ENCODE measurements at places on chromosomes 3 and 15.

- no peak for DNase-seq
Measured at GRCh38 chr3:192187485-192188051, 539.8 kb downstream of the FGF12 start.

- DNase-seq = peak; percentile 22
Measured at GRCh38 chr15:67148196-67148701, 82.8 kb downstream of the SMAD3 start.

- DNase-seq = no peak
Measured at GRCh38 chr3:56976651-56977560, 83.6 kb upstream of the SPATA12 start.

GRCh38 chr3:172309059-172309458 is 139.2 kb downstream of the GHSR start:
- no peak for DNase-seq

DNA sequence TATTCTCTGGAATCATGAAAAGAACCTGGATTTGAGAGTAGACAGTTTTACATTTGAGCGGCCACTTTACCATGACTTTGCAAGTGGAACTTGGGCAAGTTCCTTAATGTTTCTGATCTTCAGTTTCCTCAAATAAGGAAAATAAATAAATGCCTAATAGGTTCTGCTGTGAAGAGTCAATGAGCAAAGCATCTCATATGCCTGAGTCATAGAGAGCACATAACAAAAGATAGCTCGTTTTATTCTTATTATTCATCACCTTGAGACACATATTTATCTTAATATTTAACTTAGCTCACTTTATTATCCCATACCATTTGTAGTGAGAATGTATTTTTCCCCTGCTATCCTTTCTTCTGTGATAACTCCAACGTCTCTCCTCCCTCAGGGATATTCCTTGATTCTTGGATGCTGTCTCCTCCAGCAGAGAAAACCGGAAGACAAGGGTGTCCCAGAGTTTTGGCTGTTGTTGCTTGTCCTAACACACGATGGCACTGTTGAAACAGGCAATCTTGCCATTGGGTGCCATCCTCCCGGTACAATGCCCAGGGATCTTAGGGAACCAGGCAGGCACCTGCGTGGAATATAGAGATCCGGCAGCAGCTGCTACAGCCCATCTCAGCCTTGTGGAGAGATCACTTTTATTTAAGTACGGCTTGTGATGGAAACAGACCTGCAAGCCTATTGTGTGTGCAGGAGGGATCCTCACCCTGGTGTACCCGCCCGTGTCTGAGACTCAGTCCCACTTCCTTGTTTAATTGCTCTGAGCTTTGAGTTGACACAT is 33.3 kb upstream of the VPS33B start:
- DNase-seq = peak; percentile 41

Measured in CD4-positive, alpha-beta T cell treated with Interleukin-2 at 100 ng/mL for 4 hours (primary cell).